Glutamatergic neuron (in vitro differentiated cells): ENCODE measurements at places on chromosomes 2 and 18. TPM values are rescaled to one million over a fixed set of nuclear protein-coding genes. Genes with fewer than 3 reads are reported as not detected.

Gene C2orf15
- total RNA-seq, result 0.34 TPM

Gene ZCCHC2
- total RNA-seq, result 9.9 TPM

Gene PEX13
- total RNA-seq, result 22.5 TPM

Gene PROM2
- total RNA-seq, result 5.4 TPM

Gene VAMP5
- total RNA-seq, result 1.4 TPM

Gene NMUR1
- total RNA-seq, result 0.32 TPM

Gene FSHR
- total RNA-seq, result not detected

Gene CYP26B1
- total RNA-seq, result 9.7 TPM

Gene FAM237A
- not detected for total RNA-seq

Gene TXNDC2
- total RNA-seq, result not detected

Gene AMER3
- total RNA-seq, result 20.6 TPM
